ENCODE measurements at places on chromosomes 1 and 21. TPM values are rescaled to one million over a fixed set of nuclear protein-coding genes. Genes with fewer than 3 reads are reported as not detected.

The TLR5 gene
- polyA plus RNA-seq = 0.25 TPM

The WDR64 gene
- polyA plus RNA-seq = not detected

The SPATA21 gene
- polyA plus RNA-seq = not detected

The CD247 gene
- not detected for polyA plus RNA-seq

The B3GALT2 gene
- polyA plus RNA-seq = not detected
